Mucosa of descending colon (tissue), 3 donors: ENCODE measurements at places on chromosomes 1 and 21. TPM values are rescaled to one million over a fixed set of nuclear protein-coding genes. Genes with fewer than 3 reads are reported as not detected.

Gene CLCA4
- 1,343 TPM for total RNA-seq

Gene UCK2
- 41.6 TPM for total RNA-seq

Gene EFNA4
- 26.4 TPM for total RNA-seq

Gene CHIA
- not detected for total RNA-seq

Gene CCDC17
- total RNA-seq = 4.1 TPM

Gene NCF2
- total RNA-seq = 2.0 TPM

Gene LHX4
- total RNA-seq = 0.89 TPM

Gene MAEL
- not detected for total RNA-seq

Gene EXO1
- total RNA-seq = 2.1 TPM

Gene SMG5
- total RNA-seq = 89.5 TPM

Gene P3R3URF
- not detected for total RNA-seq

Gene LCE2B
- total RNA-seq = not detected

- DNase-seq = no peak
Observed at GRCh38 chr1:92442351-92442750, 44.4 kb downstream of the GFI1 start.

- peak; percentile 85 for DNase-seq
Observed at GRCh38 chr1:47558601-47559593, 121.1 kb downstream of the FOXD2 start.

- no peak for DNase-seq
Observed at GRCh38 chr1:198472997-198473396, 67.5 kb downstream of the ATP6V1G3 start.

- DNase-seq = no peak
Observed at GRCh38 chr1:165452336-165453130, 7.6 kb upstream of the RXRG start.

GRCh38 chr1:226402739-226403165, 5.1 kb downstream of the PARP1 start:
- DNase-seq = no peak

DNA sequence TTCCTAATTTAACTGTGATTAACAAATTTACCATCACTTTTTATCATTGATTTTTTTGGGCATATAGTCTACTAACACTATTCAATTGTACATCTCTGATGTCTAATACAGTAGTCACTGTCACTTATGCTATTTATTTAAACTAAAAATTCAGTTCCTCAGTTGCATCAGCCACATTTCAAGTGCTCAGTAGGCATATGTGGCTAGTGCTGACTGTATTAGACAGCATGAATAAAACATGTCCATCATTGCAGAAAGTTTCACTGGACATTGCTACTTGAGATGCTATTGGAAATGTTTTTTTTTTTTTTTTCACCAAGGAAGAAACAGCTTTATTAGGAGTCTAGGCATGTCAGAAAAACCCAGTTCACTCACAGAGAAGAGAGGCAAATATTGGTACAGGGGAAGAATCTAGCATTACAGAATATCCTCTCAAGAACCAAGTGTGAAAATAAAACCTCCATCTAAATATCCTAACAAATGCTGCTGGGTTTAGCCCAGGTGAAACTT, 108.1 kb upstream of the GNG4 start:
- no peak for DNase-seq

DNA sequence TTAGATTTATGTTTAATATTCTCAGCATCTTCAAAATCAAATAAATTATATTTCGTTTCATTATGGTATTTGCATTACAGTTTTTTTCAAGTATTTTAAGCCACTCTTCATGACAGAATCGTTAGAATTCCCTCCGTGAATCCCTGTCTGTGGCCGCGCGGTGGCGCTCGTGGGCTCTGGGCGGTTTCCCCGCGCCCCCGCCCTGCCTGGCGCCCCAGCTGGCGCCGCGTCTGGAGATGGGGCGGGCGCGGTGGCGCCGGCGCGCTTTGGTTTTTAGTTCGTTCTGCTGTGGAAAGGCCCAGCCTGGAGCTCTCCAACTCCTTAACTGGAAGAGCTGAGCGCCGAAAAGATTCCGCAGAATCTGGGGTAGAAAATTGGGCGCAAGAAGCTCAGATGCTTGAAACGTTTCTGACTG, 25.7 kb downstream of the PRMT2 start:
- DNase-seq = peak; percentile 49

GRCh38 chr21:33608559-33608958, 20.1 kb upstream of the DONSON start:
- no peak for DNase-seq

- peak; percentile 35 for DNase-seq
Observed at GRCh38 chr1:45622524-45623394, 1.1 kb downstream of the CCDC17 start.

DNA sequence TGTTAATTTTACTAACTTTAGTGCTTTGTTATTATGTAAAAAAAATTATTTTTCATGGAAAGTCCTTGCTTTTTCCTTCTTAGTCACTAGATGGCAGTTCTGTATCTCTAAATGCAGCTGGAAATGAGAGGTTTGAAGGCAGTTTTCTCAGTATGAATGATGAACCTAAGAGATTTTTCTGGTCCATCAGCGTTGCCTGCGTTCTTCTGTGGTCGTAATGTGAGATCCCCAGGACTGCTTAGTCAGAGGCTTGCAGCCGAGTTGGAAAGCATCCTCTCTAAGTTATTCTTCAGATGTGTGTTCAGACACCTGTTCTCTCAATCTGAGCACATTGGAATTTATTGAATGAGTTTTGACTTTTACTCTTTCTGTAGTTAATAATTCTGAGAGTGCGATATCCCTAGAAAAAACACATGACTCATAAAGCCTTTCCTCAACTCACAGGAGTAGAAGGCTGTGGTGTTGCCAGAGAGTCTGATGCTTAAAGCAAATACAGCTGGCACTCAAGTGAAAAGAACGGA, 99.3 kb downstream of the FMN2 start:
- DNase-seq = no peak

GRCh38 chr1:174761335-174761734, 238.4 kb upstream of the CACYBP start:
- DNase-seq = peak; percentile 44

DNA sequence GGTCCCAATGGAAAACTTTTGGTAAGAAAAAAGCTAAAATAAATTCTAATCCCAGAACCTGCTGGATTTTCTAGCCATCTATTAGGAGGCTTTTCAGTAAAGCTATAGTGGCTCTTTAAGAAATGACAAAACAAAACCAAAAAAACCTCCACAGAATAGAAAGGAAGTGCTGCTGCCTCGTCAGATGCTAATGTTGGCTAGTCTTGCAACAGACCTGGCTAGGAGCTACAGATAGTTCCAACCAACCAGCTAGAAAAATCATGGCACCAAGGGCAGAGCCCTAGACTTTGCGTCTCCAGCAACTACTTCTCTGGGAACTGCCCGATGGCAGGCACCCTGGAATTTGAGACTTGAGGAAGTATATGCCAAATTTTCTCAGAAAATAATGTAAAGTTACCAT, 7.6 kb downstream of the CD101 start:
- no peak for DNase-seq

- DNase-seq = no peak
Observed at GRCh38 chr1:160367934-160368923, 1.4 kb downstream of the NHLH1 start.

GRCh38 chr1:2000850-2001249, 2.7 kb downstream of the CFAP74 start:
- no peak for DNase-seq

DNA sequence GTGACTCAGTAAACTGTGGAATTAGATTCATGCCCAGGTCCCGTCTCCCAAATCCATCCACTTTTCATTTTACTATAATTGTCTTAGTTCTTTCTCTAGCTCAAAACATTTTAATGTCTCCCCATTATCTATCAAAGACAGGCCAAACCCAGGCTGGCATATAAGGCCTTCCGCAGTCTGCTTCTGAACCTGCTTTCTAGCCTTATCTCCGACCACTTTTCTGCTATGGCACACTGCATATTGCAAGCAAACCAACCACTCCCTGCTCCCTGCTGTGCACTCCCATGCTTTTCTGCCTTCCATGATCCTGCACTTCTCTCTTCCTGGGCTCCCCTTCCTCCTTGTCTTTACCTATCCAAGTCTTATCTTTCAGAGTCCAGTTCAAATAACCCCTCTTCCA, 17.3 kb upstream of the PIGM start:
- DNase-seq = no peak

GRCh38 chr1:229920683-229921082, 146.4 kb upstream of the GALNT2 start:
- no peak for DNase-seq

GRCh38 chr1:245453541-245453940, 298.8 kb downstream of the KIF26B start:
- DNase-seq = no peak
